ENCODE measurements at places on chromosomes 16 and 17.

- DNase-seq: no peak
Measured at GRCh38 chr17:77325577-77326075, 184.9 kb downstream of the SEC14L1 start.

GRCh38 chr16:27129401-27129800 is 62.7 kb downstream of the C16orf82 start:
- no peak for DNase-seq

DNA sequence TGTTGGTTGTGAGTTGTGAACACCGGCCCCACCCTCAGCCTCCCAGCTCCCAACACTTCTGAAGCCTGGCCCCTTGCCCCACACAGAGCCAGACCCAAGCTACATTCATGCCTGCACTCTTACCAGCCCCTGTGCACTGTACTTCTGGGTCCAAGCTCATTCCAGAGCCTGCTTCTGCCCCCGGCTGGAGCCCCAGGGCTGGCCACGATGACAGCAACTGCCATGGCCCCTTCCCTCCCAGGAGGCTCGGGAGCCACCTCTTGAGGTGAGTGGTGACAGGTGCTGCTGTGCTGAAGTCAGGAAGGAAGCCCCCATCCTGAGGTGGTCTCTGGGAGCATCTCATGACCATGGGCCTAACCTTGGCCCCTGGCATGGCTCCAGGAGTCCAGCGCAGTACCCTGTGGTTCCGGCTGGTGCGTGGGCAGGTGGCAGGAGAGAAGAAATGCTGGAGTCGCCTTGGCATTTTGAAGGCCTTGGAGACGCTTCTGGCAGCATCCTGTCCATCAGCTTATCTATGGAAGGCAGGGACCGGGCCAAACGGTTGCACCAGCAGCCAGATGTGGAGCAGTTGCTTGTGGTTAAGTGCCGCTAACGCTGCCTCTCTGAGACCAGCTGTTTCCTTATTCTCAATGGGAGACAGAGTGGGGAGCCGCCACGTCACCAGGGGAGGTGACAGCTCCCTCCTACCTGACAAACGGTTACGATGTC is 3.9 kb upstream of the CDT1 start:
- no peak for DNase-seq

GRCh38 chr17:7213895-7214299 is 5.7 kb downstream of the DLG4 start:
- peak; percentile 43 for DNase-seq

DNA sequence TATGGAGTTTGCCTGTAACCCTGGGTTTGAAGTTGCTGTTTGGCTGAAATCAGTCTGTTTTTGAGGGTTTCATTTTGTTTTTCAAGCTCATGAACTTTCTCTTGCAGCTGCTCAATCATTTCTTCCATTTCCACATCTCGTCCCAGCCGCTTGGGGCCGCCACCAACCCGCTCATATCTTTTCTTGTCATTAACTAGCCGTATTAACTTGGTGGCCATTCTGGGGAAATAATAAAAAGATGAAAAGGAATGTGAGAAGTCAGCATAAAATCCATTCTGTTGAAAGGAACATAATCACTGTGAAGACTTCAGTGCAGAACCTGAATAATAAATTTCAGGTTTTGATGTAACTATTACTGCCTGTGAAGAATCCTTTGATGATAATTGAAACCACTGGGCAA is 11.5 kb downstream of the RPGRIP1L start:
- no peak for DNase-seq

GRCh38 chr17:59369031-59369975 is 37.8 kb downstream of the YPEL2 start:
- no peak for DNase-seq

GRCh38 chr16:49854796-49855203 is 1.1 kb downstream of the ZNF423 start:
- DNase-seq: peak; percentile 55

- no peak for DNase-seq
Measured at GRCh38 chr16:63069047-63069446, 1032.8 kb upstream of the CDH8 start.

GRCh38 chr17:58375256-58375655 is 23.3 kb upstream of the SUPT4H1 start:
- DNase-seq: no peak

GRCh38 chr17:70517816-70518215 is 348.5 kb downstream of the KCNJ2 start:
- DNase-seq: no peak

- peak; percentile 53 for DNase-seq
Measured at GRCh38 chr17:7177191-7177953, 1.8 kb downstream of the ASGR1 start.

DNA sequence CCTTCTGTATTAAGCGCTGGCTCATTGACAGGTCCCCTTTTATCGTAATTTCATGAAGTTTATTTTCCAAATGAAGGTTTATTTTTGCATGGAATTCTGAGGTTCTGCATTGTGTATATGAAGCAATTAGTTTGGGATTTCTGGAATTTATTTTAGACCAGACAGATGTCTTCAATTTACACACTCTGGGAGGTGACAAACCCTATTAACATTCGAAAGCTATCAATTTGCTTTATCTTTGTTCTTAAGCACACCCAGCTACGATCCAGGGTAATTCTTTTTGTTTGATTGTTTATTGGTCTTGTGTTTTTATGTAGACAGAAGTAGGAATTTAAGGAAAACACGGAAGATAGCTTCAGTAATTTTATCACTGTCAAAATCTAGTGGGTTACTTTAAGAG is 264.6 kb downstream of the HS3ST3A1 start:
- DNase-seq: no peak

DNA sequence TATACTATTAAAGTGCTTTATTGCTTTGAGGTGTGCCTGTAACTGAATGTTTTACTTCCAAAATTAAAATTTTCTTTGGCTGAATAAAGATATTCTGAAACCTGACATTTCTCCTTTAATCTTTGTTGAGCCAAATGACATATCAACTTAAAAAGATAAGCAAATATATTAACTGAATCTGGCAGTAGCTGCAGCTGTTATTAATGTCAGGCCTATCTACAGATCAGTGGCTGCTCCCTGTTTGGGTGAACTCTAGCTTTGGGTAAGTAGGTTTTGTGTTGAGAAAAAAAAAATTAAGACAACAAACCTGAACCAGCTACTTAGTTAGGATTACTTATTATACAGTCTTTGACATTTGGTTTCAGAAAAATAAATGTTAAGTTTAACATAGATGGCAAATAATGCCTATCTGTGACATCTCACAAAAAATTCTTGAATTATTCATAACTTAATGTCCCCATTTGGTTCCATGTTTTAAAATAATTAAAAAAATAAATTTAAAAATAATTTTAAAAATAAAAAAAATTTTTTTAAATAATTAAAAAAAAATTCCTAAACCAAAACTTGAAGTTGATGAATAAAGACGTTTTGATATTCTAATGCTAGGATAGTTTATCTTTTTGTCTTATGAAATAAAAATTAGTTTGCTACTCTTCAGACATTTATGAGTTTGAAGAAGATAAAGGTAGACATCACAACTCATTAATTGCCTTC is 19.8 kb downstream of the CPD start:
- no peak for DNase-seq

GRCh38 chr17:40316571-40317344 is 7.8 kb downstream of the RARA start:
- DNase-seq: peak; percentile 3

GRCh38 chr16:13042291-13042685 is 140.9 kb downstream of the SHISA9 start:
- no peak for DNase-seq

- no peak for DNase-seq
Measured at GRCh38 chr17:75077072-75077495, 10.7 kb upstream of the SLC16A5 start.

DNA sequence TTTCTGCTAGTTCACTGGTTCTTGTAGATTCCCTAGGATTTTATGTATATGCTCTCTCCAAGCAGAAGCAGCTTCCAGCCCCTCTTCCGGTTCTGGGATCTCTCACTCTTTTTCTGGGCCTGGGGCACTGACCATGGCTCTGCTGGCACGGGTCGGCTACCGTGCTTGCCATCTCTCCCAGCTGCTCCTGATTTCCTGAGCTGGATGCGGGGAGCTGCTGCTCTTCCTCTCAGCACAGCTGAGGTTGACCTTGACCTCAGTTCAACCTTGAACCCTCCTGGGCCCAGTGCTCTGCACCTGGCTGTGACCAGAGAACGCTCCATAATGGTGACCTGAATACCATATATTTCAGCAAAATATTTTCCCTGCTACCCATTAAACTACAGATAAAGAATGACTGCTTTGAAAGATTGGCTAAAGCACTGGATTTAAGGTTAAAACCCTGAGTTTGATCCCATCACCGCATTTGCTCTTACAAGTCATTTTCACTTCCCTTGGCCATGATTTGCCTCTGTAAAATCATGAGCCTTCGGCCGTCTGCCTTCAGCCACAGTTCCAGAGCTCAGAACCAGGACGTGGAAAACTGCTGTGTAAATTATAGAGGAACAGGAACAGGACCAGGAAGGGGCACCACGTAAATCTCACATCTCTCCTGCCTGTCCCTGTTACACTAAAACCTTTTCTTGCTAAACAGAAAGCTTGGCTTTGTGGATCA is 130.8 kb upstream of the CHMP6 start:
- DNase-seq: no peak

- peak; percentile 19 for DNase-seq
Measured at GRCh38 chr17:2083613-2084035, 28.7 kb downstream of the HIC1 start.

- no peak for DNase-seq
Measured at GRCh38 chr17:72838068-72838467, 254.4 kb downstream of the SLC39A11 start.

- no peak for DNase-seq
Measured at GRCh38 chr17:81306491-81306890, 11.4 kb upstream of the SLC38A10 start.

DNA sequence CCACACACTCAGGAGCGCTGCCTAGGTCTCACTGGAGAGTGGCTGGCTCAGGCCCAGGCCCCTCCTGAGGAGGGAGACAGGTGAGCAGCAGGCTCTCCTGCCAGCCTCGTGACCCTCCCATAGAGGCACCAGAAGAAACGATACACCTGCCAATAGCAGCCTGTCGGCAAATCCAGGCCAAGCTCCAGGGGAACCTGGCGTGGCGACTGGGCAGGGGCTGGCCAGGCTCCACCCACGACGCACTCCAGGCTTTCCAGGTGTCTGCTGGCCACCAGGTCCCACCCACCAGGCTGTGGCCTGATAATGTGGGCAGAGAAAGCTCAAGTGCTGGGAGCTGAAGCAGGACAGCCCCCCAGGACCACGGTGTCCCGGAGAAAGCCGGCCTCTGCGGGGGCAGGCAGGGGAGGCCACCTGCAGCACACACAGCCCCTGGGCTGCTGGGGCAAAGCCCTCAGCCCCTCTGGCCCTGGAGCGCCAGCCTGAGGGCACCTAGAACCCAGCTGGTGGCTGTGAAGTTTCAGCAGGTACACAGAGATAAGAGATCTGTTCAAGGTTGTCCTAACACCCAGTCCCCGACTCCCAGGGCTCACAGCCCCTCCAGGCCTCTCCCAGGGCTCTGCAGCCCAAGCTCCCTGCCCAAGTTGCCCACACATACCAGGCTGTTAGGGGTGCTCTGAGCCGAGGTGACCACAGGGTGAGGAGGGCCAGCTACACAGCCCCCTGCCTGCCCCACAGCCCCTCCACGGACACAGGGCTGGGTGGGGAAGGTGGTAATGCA is 2.4 kb downstream of the PGAP6 start:
- DNase-seq: no peak

GRCh38 chr17:74951680-74952421 is 16.2 kb downstream of the OTOP3 start:
- DNase-seq: no peak

DNA sequence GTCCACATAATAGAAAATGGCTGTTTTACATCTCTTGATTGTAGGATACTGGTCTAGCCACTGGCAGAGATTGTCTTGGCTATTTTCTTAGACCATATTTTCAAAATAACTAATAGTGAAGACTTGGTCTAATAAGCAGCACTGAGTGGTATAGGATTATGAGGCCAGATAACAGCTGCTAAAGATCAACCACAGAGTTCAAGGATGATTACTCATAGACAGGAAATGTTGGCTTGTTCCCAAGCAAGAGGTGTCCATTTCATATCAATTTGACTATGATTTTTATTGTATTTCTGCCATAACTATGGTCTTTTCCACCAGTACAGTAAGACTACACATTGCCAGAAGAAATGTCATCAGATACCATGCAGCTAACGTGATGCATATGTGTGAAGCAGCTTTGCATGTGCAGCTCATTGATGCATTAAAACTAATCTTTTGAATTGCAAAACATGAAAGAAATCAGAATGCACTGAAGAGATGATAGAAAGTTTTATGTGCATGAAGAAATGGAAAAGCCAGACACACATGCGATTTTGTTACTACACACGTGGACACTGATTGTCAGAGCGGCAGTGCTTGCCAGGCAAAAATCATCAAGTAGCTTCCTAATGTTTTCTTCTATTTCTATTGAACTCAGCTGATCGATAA is 693.3 kb downstream of the CDH11 start:
- DNase-seq: peak; percentile 15

GRCh38 chr16:90081606-90081970 is 4.5 kb upstream of the PRDM7 start:
- DNase-seq: no peak

- DNase-seq: peak; percentile 23
Measured at GRCh38 chr17:4249452-4250029, 14.2 kb downstream of the ANKFY1 start.

- no peak for DNase-seq
Measured at GRCh38 chr17:9370467-9370866, 205.2 kb downstream of the STX8 start.

- DNase-seq: no peak
Measured at GRCh38 chr16:3461151-3461550, 17.7 kb downstream of the NAA60 start.

DNA sequence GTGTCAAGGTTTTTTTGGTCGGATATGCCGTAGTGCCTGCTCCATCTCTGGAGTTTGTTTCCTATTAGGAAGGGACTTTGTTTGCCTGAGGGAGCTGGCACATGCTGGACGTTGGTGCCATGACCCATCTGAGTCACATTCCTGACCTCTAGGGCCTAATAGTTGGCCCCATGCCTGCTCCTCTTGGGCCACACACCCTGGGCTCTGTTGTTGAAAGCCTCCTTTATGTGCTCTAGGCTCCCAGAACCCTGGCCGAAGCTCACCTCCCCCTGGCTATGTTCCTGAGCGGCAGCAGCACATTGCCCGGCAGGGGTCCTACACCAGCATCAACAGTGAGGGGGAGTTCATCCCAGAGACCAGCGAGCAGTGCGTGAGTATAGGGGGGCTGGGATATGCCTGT is 18.4 kb downstream of the LIMD2 start:
- DNase-seq: no peak

DNA sequence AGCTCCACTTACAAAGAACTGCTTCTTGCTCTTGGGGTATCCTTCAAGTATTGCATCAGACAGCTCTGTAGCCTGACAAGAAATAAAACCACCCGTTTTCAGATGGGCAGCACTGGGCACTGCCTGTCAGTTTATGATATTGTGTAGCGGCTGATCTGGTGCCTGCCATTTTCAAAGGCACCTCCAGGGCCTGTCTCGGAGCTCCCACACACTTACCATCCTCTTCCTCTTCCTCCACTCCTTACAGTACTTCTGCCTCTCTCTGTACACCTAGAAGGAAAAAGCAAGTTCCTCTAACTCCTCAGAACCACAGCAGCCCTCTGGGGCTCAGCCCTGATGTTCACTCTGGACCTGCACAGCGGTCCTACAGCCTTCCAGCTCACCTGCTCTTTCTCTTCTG is 4.4 kb downstream of the PSMC3IP start:
- DNase-seq: no peak

- no peak for DNase-seq
Measured at GRCh38 chr17:64172510-64172909, 42.6 kb upstream of the ERN1 start.
